ENCODE measurements at places on chromosomes 1 and 21.

DNA sequence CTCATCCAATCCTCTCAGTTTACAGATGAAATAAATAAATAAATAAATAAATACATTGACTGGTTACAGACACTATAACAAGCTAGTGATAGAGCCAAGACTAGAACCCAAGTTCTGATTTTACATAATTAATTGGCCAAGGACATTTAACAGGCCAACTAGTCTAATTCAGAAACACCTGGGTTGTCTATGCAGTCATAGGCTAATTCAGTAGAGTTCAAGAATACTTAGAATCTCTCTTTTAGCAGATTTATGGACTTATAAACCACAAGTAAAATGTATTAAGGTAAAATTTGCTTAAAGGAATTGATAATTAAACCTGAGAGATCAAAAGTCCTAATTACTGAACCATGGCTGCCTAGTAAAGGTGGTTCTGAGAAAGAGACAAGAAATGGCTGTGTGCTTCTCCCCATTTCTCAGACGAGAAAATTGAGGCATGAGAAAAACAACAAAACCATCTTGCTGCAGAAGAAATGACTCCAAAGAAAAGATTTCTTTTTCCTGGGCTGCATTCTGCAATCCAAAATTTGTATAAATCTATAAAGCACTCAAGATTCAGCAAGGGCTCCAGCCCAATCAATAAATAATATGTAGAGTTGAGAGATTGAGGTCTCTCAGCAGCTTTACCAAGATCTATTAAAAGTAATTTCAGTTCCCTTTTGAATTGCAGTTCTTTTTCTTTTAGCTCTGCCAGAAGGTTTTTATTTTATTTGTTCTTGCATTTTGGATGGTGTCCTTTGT lies 98.3 kb downstream of the DUSP10 start:
- H3K4me3 ChIP-seq = no peak overlapping the region
- H3K27me3 ChIP-seq = no peaks in the 10 kb centered on the region
- no peak overlapping the region for H3K27ac ChIP-seq
- no peaks in the 10 kb centered on the region for H3K4me1 ChIP-seq

GRCh38 chr1:65339866-65340468 lies 30.6 kb downstream of the DNAJC6 start:
- no peaks in the 10 kb centered on the region for H3K36me3 ChIP-seq
- no peaks in the 10 kb centered on the region for H3K4me1 ChIP-seq
- no peak for DNase-seq
- H3K27me3 ChIP-seq = no peaks in the 10 kb centered on the region

GRCh38 chr21:42003051-42003461 lies 7.1 kb downstream of the ZBTB21 start:
- no peak overlapping the region for H3K4me3 ChIP-seq
- H3K27ac ChIP-seq = no peak overlapping the region
- no peaks in the 10 kb centered on the region for H3K4me1 ChIP-seq
- H3K27me3 ChIP-seq = no peaks in the 10 kb centered on the region

- no peak for DNase-seq
- H3K4me3 ChIP-seq = no peak overlapping the region
- H3K36me3 ChIP-seq = no peaks in the 10 kb centered on the region
- H3K27ac ChIP-seq = no peak overlapping the region
- no peaks in the 10 kb centered on the region for H3K4me1 ChIP-seq
Observed at GRCh38 chr1:42420911-42421585, 34.8 kb downstream of the ZMYND12 start.

DNA sequence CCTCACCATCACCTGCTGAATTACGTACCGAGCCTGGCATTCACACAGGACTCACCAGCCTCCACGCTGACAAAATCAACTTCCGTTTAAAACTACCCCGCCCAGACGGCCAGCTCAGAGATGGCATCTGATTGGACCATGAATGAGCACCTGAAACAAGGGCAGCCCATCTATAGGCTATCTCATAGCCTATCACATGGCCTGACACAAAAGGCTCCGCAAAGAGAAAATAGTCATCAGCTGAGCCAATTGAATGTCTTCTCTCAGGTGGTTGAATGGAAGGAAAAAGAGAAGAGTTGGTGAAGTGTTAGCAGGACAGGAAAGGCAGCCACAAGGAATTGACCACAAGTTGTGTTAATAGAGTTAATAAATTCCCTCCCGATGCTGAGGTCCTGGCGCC lies 50.6 kb upstream of the ZC3H12A start:
- no peak for DNase-seq
- peaks cover 15% of the 10 kb centered on the region for H3K27me3 ChIP-seq
- H3K4me1 ChIP-seq = no peaks in the 10 kb centered on the region

GRCh38 chr1:93205892-93206566 lies 25.5 kb downstream of the CCDC18 start:
- no peaks in the 10 kb centered on the region for H3K36me3 ChIP-seq
- no peaks in the 10 kb centered on the region for H3K4me1 ChIP-seq
- H3K27ac ChIP-seq = no peak overlapping the region
- H3K27me3 ChIP-seq = no peaks in the 10 kb centered on the region
- H3K4me3 ChIP-seq = no peak overlapping the region

GRCh38 chr1:248823517-248824001 lies 2.2 kb downstream of the SH3BP5L start:
- H3K27me3 ChIP-seq = no peaks in the 10 kb centered on the region
- H3K4me3 ChIP-seq = peak overlapping the region; percentile 85
- peaks cover 43% of the 10 kb centered on the region for H3K4me1 ChIP-seq
- no peaks in the 10 kb centered on the region for H3K36me3 ChIP-seq

All from tibial artery (tissue), 4 donors.